ENCODE measurements at places on chromosomes 6 and 20. TPM values are rescaled to one million over a fixed set of nuclear protein-coding genes. Genes with fewer than 3 reads are reported as not detected.

GRCh38 chr6:135535989-135536414, 38.5 kb upstream of the AHI1 start:
- no peak for DNase-seq

DNA sequence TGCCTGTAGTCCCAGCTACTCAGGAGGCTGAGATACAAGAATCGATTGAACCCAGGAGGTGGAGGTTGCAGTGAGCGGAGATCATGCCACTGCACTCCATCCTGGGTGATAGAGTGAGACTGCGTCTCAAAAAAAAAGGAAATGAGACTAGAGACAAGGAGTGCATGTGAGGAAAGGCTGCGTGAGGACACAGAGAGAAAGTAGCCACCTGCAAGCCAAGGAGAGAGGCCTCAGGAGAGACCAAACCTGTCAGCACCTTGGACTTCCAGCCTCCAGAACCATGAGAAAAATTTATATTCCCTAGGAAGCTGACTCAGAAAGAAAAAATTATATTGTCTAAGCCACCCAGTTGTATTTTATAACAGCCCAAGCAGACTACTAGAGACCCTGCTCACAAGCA, 7.4 kb upstream of the BEND3 start:
- no peak for DNase-seq

GRCh38 chr6:1602049-1602713, 7.5 kb upstream of the FOXC1 start:
- no peak for DNase-seq

Gene ECT2L
- total RNA-seq, result 0.23 TPM

DNA sequence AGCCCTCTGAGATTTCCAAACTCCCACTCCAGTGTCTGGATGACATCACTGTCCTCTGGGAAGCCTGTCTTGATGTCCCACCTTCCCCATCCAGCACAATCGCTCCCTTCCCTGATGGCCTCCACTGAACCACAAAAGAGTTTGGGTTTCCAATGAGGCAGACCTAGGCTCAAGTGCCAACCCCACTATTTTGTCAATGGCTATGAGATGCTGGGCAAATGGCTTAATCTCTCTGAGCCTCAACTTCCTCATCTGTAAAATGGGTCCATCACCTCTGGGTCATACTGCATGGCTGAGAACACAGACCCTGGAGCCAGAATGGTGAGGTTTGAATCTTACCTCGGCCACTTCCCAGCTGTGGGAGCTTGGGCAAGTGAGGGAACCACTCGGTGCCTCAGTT, 11.7 kb downstream of the SLC13A3 start:
- DNase-seq, result peak; percentile 87

Gene MUC22
- not detected for total RNA-seq

- DNase-seq, result no peak
These were observed 1.3 kb upstream of the PPP1R16B start for GRCh38 chr20:38804221-38804620.

GRCh38 chr6:3943331-3943765, 94.2 kb downstream of the FAM50B start:
- DNase-seq, result peak; percentile 91

DNA sequence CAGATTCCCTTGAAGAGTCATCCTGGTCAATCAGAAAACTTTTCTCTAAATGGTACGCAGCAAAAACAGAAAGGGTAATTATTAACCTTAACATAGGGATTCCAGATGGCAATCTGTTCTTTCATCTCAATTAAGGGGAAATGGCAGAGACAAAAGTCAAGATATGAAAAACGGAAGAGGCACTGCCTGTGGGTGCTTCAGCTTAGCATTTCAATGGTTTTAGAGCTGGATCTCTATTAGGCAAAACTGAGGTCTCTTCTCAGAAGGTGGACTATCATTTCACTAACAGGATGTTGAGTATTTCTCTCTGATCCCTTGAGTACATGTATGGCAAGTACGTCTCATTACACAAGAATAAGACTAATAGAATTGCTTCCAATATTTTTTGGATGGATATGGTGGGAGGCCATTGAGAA, 296.9 kb downstream of the HIVEP2 start:
- no peak for DNase-seq

DNA sequence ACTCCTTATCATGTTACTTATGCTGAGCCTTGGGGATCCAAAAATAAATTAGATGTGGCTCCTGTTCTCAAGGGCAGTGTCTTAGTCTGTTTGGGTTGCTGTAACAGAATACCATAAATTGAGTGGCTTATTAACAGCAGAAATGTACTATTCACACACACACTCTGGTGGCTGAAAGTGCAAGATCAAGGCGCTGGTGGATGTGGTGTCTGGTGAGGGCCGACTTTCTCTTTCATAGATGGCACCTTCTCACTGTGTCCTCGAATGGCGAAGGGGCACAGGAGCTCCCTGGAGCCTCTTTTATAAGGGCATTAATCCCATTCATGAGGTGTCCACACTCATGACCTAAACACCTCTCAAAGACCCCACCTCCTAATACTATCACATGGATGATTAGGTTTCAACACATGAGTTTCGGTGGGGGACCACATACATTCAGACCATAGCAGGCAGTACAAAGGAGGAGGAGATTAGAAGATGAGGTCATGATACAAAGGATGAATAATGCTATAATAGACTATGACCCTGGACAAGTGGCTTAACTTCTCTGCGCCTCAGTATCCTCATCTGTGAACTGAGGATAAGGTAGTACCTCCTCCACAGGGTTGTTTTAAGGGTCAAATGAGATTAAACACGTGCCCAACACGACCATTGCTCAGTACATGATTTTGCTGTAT, 34.1 kb downstream of the RPP40 start:
- DNase-seq, result peak; percentile 88

GRCh38 chr6:140871911-140872310, 1260.8 kb upstream of the GJE1 start:
- no peak for DNase-seq

- no peak for DNase-seq
These were observed 97.4 kb upstream of the IFNGR1 start for GRCh38 chr6:137316626-137317025.

DNA sequence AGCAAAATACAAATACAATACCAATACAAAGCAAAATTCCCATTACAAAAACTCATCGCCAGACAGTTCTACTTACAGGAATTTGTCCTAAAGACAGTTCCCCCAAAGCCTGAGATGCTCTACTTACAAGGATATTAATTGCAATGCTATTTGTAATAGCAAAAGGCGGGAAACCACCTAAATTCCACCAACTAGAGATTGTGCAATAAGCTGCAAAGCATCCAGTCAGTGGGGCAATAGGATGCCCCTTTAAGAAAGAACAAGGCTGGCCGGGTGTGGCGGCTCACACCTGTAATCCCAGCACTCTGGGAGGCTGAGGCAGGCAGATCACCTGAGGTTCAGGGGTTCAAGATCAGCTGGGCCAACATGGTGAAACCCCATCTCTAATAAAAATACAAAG, 39.1 kb downstream of the FAM209B start:
- no peak for DNase-seq

DNA sequence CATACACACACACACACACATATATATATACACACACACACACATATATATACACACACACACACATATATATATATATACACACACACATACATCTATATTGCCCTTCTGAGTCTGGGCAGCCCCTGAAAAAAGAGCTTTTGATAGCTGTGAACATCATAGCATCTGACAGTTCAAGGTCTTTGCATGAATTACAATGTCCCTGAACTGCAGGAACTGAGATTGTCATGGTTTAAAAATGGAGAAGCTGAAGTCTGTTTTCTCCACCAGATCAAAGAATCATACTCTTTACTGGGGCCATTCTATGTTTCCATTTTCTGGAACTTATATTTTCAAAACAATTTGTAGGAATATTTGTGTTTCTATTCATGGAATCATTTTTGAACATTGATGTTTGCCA, 189.8 kb downstream of the ZDHHC14 start:
- DNase-seq, result no peak

GRCh38 chr6:117559299-117559698, 43.0 kb downstream of the GOPC start:
- DNase-seq, result no peak

DNA sequence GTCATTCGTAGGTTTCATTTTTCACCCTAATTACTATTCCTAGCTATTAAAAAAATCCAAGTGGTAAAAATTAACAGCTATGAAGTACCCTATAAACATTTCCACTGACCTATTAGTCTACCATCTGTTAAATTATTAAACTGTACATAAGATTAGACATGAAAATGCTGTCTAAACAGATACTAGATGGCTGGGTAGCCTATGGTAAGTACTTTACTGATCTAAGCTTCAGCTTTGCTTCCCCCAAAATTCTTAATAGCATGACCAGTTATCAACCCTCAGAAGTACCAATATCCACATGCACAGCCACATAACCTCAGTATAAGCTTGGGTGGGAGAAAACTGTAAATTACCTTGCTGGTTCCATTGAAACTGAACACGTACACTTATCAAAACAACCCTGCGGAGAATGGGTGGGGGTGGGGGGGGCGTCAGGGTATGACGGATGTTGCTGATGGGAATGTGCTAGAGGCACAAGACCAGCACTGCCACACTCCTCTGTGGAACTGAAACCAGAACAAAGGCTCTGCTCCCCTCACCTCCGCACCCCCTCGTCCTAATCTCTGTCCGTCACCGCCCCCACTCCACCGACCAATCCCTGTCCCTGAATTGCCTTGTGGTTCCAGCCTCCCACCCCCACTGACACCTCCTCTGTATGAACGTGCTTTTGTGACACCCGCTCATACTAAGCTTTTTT, 45.3 kb downstream of the B4GALT5 start:
- DNase-seq, result no peak

Gene CENPW
- total RNA-seq, result not detected

GRCh38 chr6:119284861-119285521, 64.6 kb downstream of the MAN1A1 start:
- DNase-seq, result no peak

- DNase-seq, result no peak
These were observed 24.7 kb downstream of the ZSCAN31 start for GRCh38 chr6:28311139-28311823.

- DNase-seq, result peak; percentile 95
These were observed at the start of gene TRAM2 for GRCh38 chr6:52577022-52577777. TSS of gene TRAM2 (minus strand) at chr6:52577060. CDS start at chr6:52576915, 145 bp downstream.

- no peak for DNase-seq
These were observed 28.3 kb upstream of the NHSL1 start for GRCh38 chr6:138527411-138528088.

- DNase-seq, result no peak
These were observed 393.1 kb upstream of the ID4 start for GRCh38 chr6:19444041-19444440.

- no peak for DNase-seq
These were observed 696.7 kb downstream of the RNF144B start for GRCh38 chr6:19083801-19084200.

- no peak for DNase-seq
These were observed 29.8 kb upstream of the SCUBE3 start for GRCh38 chr6:35183935-35184334.

Gene TRAPPC3L
- total RNA-seq, result not detected

Gene DNAH8
- under 0.01 TPM for total RNA-seq

- DNase-seq, result no peak
These were observed 21.0 kb downstream of the RMND1 start for GRCh38 chr6:151430886-151431285.

All from esophagus muscularis mucosa (tissue), 4 donors.